Fibroblast of lung (primary cell): ENCODE measurements at places on chromosomes 2 and 18.

DNA sequence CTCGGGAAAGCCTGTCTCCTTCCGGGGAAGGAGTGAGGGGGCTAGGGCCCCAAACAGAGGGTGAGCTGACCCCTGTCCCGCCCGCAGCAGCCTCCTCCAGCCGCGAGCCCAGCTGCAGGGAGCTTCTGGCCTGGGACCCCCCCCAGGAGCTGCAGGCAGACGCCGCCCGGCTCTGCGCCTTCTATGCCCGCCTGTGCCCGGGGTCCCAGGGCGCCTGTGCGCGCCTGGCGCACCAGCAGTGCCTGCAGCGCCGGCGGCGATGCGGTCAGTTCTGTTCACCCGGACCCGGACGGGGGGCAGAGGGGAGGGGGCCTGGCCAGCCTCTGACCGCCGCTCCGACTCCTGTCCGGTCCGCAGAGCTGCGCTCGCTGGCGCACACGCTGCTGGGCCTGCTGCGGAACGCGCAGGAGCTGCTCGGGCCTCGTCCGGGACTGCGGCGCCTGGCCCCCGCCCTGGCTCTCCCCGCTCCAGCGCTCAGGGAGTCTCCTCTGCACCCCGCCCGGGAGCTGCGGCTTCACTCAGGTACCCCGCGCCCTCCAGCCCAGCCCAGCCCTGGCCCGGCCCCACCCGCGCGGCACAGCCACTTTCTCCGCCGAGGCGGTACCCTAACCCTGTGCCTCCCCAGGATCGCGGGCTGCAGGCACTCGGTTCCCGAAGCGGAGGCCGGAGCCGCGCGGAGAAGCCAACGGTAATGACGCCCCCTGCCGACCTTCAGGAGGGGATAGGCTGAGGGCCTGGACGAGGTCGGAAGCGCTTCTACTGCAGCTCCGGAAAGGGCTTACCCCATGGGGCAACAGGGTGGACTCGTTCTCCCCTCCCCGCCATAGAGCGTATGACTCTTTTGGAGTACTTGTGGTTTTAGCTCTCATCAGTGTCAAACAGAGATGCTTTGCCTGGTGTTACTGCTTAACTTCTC is 2.0 kb upstream of the CHRND start:
- peak; percentile 15 for DNase-seq

DNA sequence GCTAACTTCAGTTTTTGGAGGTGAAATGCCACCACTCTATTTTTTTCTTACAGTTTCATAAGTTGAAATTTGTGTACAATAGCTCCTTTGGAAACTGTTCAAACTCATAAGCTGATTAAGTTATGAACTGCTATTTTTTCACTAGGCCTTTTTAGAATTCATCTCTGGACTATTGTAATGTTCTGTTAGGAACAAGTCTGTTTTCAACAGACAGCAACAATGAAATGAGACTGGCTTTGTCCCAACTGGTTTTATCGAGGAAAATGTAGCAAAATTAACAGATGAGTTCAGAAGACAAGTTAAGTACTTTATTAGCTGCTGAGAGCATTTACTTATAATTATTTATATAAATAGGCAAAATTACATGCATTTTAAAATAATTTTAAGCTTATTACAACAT is 310.6 kb downstream of the ZNF804A start:
- no peak for DNase-seq

- no peak for DNase-seq
Measured at GRCh38 chr2:216554755-216555154, 56.1 kb downstream of the RPL37A start.

- DNase-seq, result no peak
Measured at GRCh38 chr18:56647071-56647470, 4.1 kb upstream of the WDR7 start.

- no peak for DNase-seq
Measured at GRCh38 chr2:64735504-64735903, 81.8 kb upstream of the SERTAD2 start.

- DNase-seq, result peak; percentile 21
Measured at GRCh38 chr2:54402350-54402749, 53.8 kb upstream of the SPTBN1 start.
